Upper lobe of right lung (tissue), 1 donor: ENCODE measurements at places on chromosomes 6 and 20.

GRCh38 chr20:62133051-62133845 is 9.9 kb downstream of the PSMA7 start:
- H3K27ac ChIP-seq = peak overlapping the region; percentile 80
- H3K4me1 ChIP-seq = peaks cover 21% of the 10 kb centered on the region
- no peaks in the 10 kb centered on the region for H3K27me3 ChIP-seq
- peak overlapping the region; percentile 8 for H3K4me3 ChIP-seq
- DNase-seq = peak; percentile 79

- DNase-seq = no peak
- no peaks in the 10 kb centered on the region for H3K4me1 ChIP-seq
- no peak overlapping the region for H3K4me3 ChIP-seq
- no peak overlapping the region for H3K27ac ChIP-seq
- H3K36me3 ChIP-seq = peaks cover 30% of the 10 kb centered on the region
Observed at GRCh38 chr6:89162047-89162371, 16.2 kb downstream of the PM20D2 start.

- DNase-seq = no peak
- no peaks in the 10 kb centered on the region for H3K27me3 ChIP-seq
- peaks cover 37% of the 10 kb centered on the region for H3K36me3 ChIP-seq
Observed at GRCh38 chr6:37362101-37362828, 8.5 kb downstream of the RNF8 start.

GRCh38 chr20:50670126-50670862 is 21.0 kb downstream of the RIPOR3 start:
- no peaks in the 10 kb centered on the region for H3K27me3 ChIP-seq
- H3K27ac ChIP-seq = no peak overlapping the region
- H3K36me3 ChIP-seq = no peaks in the 10 kb centered on the region
- no peaks in the 10 kb centered on the region for H3K4me1 ChIP-seq
- no peak for DNase-seq

DNA sequence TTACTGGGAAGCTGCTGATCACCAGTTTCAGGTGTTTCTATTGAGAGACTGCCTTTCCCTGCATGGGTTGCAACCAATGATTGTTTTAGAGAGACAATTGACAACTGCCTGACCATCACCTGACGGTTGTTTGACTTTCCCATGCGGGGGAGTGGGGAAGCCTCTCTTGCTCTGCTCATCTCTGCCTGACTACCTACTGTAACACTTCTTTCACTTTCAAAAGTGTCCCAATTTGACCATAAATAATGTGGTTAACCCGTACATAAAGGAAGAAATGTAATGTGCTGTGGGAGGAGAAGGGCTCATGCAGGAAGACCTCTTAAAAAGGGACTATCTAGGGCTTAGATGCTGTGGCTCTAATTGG is 122.1 kb upstream of the PHACTR1 start:
- H3K36me3 ChIP-seq = no peaks in the 10 kb centered on the region
- H3K4me3 ChIP-seq = no peak overlapping the region
- DNase-seq = no peak
- no peaks in the 10 kb centered on the region for H3K27me3 ChIP-seq
- H3K27ac ChIP-seq = peak overlapping the region; percentile 58
- peaks cover 25% of the 10 kb centered on the region for H3K4me1 ChIP-seq

- H3K4me3 ChIP-seq = no peak within 1 kb of the TSS
- DNase-seq = peak; percentile 84
- H3K27me3 ChIP-seq = no peaks in the 10 kb centered on the region
- H3K27ac ChIP-seq = no peak within 1 kb of the TSS
- no peaks in the 10 kb centered on the region for H3K36me3 ChIP-seq
Observed at GRCh38 chr6:41039060-41039998, at the start of gene UNC5CL. Gene UNC5CL, minus strand, starts transcription at chr6:41039221. Its CDS starts 4,147 bp downstream, at chr6:41035074.

DNA sequence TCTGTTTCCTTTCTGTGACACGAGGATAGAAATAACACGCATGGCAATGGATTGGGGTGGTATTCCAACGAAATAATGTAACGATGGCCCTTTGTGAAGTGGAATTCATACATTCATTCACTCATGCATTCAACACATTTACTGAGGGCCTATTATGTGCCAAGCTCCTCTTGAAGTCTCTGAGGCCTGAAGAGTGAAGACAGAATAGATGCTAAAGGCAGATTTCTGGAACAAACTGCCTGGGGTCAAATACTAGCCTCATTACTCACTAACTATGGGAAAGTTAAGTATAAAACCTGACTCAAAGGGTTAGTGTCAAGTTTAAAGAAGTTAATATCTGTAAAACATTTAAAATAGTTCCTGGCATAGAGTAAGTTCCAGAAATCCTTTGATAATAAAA is 279.6 kb upstream of the SULF2 start:
- H3K27me3 ChIP-seq = no peaks in the 10 kb centered on the region
- H3K4me1 ChIP-seq = no peaks in the 10 kb centered on the region
- no peak overlapping the region for H3K27ac ChIP-seq
- no peak overlapping the region for H3K4me3 ChIP-seq
- H3K36me3 ChIP-seq = no peaks in the 10 kb centered on the region
- DNase-seq = no peak

GRCh38 chr6:139977887-139978332 is 603.5 kb upstream of the CITED2 start:
- no peak overlapping the region for H3K4me3 ChIP-seq
- no peak overlapping the region for H3K27ac ChIP-seq
- DNase-seq = no peak

- H3K27ac ChIP-seq = no peak overlapping the region
- H3K4me3 ChIP-seq = no peak overlapping the region
- no peak for DNase-seq
Observed at GRCh38 chr6:136022224-136022874, 170.8 kb downstream of the PDE7B start.

DNA sequence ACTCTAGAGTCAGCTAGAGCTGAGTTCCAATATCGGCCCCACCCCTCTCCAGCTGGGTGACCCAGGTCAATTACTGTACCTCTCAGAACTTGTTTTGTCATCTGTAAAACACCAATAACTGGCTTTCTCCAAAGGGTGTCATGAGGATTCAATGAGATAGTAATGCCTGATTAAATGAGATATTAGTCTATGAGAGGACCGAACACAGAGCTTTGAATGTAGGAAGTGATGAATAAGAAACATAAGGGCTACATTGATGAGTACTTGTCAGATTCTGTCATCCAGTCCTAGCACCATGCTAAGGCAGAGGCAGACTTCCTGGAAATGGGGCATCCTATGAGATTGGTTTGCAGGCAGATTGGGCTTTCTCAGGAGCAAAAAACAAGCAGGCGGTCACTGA is 20.2 kb downstream of the BPI start:
- H3K4me3 ChIP-seq = no peak overlapping the region
- no peak for DNase-seq
- no peaks in the 10 kb centered on the region for H3K36me3 ChIP-seq
- H3K4me1 ChIP-seq = no peaks in the 10 kb centered on the region

- H3K36me3 ChIP-seq = no peaks in the 10 kb centered on the region
- peaks cover 14% of the 10 kb centered on the region for H3K4me1 ChIP-seq
- no peak overlapping the region for H3K27ac ChIP-seq
- DNase-seq = no peak
- H3K27me3 ChIP-seq = no peaks in the 10 kb centered on the region
Observed at GRCh38 chr6:56851074-56851473, 103.8 kb upstream of the BEND6 start.

DNA sequence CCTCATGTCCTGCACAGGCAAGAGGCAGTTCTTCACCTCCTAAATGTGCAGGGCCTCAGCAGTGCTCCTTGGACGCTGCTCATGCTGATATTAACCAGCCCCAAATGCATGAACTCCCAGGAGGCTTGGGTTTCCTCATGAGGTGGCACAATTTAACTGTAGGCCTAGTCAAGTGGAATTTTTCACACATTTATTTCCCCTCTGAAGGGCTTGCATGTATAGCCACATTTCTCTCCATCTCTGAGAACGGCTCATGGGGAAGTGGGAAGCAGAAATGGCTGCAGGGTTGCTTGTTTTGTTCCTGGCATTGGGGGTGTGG is 72.8 kb upstream of the PAX1 start:
- H3K27ac ChIP-seq = no peak overlapping the region
- no peak for DNase-seq
- H3K36me3 ChIP-seq = no peaks in the 10 kb centered on the region
- H3K4me1 ChIP-seq = no peaks in the 10 kb centered on the region
- H3K4me3 ChIP-seq = no peak overlapping the region
- H3K27me3 ChIP-seq = peaks cover 1% of the 10 kb centered on the region

GRCh38 chr20:45337367-45338120 is 10.7 kb downstream of the SDC4 start:
- H3K36me3 ChIP-seq = peaks cover 56% of the 10 kb centered on the region
- peaks cover 56% of the 10 kb centered on the region for H3K4me1 ChIP-seq
- peak overlapping the region; percentile 66 for H3K27ac ChIP-seq
- H3K4me3 ChIP-seq = no peak overlapping the region

GRCh38 chr6:97068211-97068610 is 143.7 kb downstream of the KLHL32 start:
- H3K36me3 ChIP-seq = no peaks in the 10 kb centered on the region
- H3K4me1 ChIP-seq = no peaks in the 10 kb centered on the region
- no peak overlapping the region for H3K27ac ChIP-seq
- DNase-seq = no peak

DNA sequence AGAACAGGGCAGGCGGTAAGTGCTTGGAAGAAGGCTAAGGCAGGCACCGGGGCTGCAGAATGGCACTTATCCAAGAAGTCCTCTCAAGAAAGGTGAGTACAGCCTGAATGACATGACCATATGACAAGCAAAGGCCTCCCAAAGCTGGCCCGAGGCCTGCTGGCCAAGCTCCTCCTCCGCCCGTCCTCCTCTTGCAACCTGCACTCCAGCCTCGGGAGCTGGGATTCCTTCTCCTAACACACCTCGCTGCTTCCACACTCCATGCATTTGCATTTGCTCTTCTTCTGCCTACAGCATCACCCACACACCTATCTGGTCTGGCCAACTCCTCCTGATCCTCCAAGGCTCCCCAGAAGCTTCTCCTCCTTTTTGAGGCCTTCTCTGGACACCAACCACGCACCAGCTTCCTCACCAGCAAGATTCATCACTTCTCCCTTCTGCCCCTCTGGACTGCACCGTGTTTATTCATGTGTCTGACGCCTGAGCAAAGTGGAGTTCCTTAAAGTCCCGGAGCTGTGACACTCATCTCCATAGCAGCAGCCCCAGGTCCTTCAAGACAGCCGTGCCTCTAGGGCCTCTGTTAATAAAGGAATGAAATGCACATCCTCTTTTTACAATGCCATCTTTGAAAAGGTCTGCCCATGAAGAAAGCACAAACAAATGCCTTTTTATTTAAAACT is 32.3 kb downstream of the CNKSR3 start:
- no peak overlapping the region for H3K27ac ChIP-seq
- H3K36me3 ChIP-seq = no peaks in the 10 kb centered on the region
- H3K4me1 ChIP-seq = peaks cover 14% of the 10 kb centered on the region
- DNase-seq = peak; percentile 86

DNA sequence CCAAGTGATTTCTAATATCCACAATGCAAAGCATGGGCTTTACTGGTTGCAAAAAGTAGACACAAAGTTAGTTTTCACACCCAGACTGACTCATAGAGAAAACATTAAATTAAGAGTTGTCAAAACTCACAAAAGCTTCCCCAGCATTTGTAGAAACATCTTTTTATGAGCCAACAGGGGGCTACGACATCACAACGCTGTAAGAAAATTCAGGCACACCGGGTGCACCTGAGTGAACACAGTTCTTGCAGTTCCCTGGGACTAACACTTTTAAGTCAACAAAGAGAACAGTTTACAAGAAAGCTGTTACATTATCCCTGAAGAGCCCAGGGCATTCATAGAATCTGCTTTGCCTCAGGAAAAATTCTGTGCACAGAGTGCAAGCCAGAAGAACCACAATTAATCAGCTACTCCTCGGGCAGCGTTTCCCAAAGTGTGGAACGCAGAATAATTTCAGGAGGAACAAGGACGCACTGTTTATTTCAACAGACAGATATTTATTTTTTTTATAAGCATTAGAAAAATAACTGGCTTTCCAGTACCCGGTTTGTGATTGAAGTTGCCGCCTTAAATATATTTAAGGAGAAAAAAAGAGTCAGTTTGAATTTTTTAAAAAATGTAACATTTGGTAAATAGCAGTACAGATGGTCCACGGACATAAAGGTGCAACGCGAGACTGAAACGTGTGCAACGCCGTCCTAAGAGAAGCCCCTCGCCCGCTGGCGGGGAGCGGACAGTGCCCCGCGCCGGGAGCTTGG is 1.2 kb downstream of the NCOA5 start:
- H3K4me1 ChIP-seq = peaks cover 56% of the 10 kb centered on the region
- no peaks in the 10 kb centered on the region for H3K36me3 ChIP-seq
- peak overlapping the region; percentile 99 for H3K27ac ChIP-seq
- DNase-seq = no peak

DNA sequence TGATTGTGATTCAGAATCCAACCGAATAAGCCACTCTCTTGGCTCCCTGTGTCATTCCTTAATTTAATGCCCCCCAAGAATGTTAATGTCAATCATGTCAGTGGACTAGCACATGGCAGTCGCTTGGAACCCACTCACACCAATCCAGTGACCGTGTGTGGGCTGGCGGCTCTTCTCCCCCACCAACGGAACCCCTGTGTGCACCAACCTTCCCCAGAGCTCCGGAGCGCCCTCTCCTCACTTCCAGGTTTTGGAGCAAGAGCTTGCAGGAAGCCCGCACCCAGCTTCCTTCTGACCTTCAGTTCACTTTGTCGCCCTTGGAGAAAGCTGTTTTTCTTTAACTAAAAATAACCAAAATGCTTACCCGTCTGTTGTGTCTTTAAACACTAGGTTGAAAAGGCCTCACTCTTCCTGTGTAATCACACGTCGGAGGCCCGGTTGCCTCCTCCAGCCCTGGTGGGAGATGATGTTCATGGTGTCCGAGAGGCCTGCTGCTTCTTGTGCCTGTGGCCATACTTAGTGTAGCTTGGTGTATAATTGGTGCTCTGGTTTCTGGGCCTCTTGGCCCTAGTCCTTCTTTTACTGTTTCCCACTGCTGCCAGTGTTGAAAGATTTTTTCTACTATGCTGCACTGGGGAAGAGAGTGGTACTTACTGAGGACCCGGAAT is 17.8 kb upstream of the MAP1LC3A start:
- peaks cover 59% of the 10 kb centered on the region for H3K36me3 ChIP-seq
- H3K4me1 ChIP-seq = peaks cover 5% of the 10 kb centered on the region
- DNase-seq = no peak
- H3K4me3 ChIP-seq = no peak overlapping the region

DNA sequence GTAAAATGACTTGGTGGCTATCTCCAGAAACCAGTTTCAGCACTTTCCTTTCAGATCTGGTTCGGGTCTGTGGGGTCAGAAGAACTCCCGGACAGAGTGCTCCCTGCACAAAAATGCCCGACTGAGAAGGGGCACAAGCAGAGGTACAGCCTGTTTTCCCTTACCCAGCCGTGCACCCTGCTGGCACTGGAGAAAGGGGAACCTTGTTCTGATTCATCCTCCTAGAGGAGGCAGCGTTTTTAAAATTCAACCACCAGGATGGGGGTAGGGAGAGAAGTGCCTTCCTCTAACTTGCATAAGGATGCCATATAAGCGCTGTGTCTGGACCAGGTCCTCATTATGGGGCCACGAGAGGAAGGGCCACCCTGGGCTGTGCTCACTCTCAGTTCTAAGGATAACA is 17.6 kb downstream of the RIMS4 start:
- peaks cover 6% of the 10 kb centered on the region for H3K27me3 ChIP-seq
- no peaks in the 10 kb centered on the region for H3K4me1 ChIP-seq
- H3K27ac ChIP-seq = no peak overlapping the region
- no peak for DNase-seq
- no peaks in the 10 kb centered on the region for H3K36me3 ChIP-seq
